ENCODE measurements at places on chromosomes 16 and 17.
A peak's percentile ranks its signal among the peaks of the same experiment; 100 is the strongest.

- DNase-seq: no peak
Observed at GRCh38 chr17:42519546-42520491, 16.2 kb upstream of the NAGLU start.

- DNase-seq: no peak
Observed at GRCh38 chr17:58517378-58517927, 3.0 kb upstream of the MTMR4 start.

DNA sequence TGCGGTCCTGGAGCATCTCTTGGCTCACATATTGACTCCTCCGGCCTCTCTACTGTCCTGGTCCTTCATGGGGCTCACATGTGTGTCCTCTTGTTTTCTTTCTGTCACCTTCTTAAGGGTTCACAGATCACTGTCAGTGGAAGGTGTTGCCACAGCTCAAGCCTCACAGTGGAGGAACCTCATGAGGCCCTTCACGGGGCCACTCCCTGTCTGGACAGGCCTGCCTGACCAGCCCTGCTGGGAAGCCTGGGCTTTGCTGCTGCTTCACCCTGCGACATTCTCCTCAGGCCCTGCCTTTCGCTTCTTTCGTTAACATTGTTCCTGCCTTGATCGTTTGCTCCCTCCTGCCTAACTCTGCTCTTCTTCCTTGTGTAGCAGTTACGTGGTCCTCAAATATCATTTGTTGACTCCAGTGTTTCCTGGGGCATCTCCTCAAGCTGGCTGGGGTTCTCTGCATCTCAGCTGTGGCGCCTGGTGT, 55.9 kb downstream of the WDR45B start:
- DNase-seq: no peak

- no peak for DNase-seq
Observed at GRCh38 chr17:14737984-14738651, 437.2 kb downstream of the HS3ST3B1 start.

DNA sequence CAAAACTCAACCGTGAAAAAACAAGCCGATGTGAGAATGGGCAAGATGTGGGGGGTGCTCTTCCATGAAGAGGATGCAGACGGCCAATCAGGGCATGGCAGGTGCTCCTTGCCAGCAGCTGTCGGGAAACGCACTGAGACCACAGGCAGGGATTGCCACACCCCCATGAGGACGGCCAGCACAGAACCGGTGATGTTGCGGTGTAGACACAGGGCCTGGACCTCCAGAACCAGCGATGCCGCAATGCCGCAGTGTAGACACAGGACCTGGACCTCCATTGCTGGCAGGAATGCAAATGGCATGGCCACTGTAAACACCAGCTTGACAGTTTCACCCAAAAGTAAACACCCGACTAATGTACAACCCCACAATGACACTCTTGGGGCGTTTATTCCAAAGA, 164.9 kb downstream of the BANP start:
- DNase-seq: no peak

- DNase-seq: no peak
Observed at GRCh38 chr17:45031231-45032173, 19.9 kb downstream of the DCAKD start.

DNA sequence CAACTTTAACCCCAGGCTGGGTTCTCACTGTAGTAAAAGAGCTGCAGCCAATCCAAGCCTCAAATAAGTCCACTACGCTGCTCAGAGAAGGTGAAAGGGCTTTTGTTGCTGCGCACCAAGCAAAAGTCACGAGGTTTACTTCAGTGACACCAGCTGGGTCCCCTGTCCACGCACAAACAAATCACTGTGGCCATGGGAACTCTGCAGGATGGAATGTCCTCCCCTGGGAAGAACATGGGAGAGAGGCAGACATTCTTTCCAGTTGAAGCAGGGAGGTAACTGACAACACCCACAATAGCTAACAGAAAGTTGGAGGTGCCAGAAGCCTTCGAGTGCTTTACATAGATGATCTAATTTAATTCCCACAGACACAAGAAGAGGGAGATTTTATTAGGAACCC, 181.9 kb downstream of the PMP22 start:
- DNase-seq: no peak

GRCh38 chr16:81767987-81768592, 11.0 kb upstream of the PLCG2 start:
- no peak for DNase-seq

- DNase-seq: no peak
Observed at GRCh38 chr17:48596000-48596734, 2.6 kb upstream of the HOXB5 start.

GRCh38 chr16:50390371-50390771, 21.6 kb upstream of the BRD7 start:
- no peak for DNase-seq

DNA sequence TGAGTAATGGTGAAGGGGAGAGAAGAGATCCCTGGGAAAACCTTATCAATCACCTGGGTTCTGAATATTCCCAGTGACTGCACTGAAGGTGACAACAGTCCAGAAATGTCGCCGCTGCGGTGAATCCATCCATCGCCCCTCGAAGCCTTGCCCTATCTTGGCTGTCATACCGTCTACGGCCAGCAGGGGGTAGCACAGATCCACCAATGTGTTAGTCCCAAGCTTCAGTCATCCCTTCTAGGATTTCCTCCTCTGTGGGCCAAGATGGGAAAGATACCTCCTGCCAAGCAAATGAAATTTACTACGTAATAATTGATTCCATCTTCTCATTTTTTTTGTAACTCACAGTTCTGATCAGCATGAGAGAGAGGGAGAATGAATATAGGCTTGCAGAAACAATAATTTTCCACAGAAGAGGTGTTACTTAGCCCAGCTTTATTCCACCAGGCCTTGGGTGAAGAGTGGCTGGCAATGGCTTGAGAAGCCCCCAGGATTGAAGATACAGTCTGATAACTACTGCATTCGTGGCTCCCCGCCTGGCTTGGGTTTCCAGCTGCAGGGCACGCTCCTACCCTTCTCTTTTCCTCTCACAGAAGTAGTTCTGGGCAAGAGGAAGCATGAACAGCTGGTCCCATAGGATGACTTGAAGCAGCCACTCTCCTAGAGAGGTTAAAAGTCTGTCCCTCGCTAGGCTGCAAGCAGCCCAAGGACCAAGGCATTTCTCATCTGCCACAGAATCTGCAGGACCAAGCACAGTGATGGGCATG, 2.6 kb upstream of the FMNL1 start:
- peak; percentile 89 for DNase-seq

DNA sequence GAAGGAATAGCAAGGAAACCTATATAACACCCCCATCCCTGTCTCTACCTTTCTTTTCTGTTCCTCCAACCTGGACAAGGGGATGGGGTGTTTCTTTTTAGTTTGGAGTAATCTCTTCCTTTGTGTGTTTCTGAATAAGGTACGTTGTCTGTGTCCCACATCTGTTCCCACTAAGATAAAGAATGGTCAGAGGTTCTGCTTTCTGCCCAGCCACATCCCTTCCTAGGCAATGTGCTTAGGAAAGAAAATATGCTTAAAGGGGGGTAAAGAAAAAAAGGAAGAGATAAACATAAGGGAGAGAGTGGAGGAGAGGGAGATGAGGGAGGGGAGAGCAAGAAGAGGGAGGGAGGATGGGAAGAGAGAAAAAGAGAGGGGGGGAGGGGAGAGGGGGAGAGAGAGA, 35.1 kb downstream of the SLC6A2 start:
- no peak for DNase-seq

DNA sequence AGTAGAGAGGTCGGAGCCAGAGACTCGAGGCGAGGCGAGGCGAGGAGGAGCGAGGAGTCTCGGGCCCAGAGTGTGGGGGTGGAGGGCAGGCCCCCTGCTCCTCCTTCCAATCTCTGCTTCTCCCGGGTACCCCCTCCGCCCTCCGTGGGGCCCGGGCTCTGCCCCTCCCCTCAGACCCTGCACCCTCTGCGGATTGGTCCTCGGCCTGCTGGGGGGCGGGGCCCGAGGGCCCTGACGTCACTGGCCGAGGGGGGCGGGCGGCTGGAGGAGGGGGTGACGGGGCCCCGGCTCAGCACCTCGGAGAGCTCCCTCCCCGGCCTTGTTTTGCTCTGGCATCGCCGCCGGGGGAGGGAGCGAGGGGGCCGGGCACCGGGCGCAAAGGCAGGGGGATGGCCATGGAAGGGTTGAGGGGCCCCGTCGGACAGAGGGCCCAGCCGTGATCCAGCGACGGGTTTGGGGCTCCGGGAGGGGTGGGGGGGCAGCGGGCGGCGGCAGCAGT, at the start of gene RUNDC3A:
Gene RUNDC3A (plus strand): TSS at position 282 of the 499 bp plus-strand sequence. CDS start 232 bp downstream, outside the sequence.
- peak; percentile 84 for DNase-seq

GRCh38 chr17:8847891-8848290, 19.6 kb downstream of the PIK3R6 start:
- no peak for DNase-seq

DNA sequence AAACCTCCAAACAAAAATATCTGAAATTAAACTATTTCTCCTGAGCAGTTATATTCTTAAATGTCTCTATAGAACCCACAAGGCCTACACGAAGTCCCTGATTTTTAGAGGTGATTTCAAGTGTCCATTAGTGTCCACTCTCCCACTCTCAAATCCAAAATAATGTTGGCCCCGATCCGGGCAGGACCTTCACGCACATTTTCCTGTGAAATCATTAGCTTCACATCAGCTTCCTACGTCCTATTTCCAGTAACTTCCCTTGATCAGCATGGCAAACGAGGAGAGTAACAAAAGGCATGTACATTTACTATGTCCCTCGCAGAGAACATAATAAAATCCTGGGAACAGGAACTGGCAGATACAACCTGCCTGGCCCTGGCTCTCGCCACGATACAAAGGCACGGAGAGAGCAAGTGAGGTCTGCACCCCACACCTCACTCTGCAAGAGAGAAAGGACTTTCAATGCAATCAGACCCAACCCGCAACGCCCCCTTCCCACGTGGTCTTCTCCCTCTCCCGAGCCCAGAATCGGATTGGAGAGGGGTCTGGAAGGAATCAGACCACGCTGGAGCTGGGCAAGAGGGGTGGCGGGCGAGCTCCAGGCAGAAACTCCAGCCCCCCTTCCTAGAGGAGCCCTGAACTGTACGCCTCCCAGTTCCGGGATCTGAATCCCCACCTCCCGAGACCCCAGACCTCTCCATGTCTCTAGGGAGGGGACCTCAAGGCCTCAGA, 17.5 kb upstream of the C17orf78 start:
- DNase-seq: peak; percentile 20

DNA sequence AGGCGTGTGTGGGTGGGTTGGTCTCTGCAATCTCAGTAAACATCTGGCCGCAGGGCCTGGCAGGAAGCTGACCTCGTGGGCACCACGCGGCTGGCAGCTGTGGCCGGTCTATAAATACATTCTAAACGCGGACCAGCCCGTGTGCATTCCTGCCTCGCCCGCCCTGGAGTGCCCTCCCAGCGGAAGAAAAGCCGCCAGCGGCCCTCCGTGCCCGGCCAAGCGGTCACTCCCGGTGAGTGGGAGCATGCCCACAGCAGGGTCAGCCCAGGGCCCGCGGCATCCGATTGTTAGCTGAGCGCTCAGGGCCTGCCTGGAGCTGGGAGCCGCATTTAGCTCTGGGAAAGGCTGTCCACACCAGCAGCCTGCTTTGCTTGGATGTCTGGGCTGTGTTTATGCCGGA, 10.3 kb downstream of the ZNF469 start:
- no peak for DNase-seq

All from stimulated activated CD4-positive, alpha-beta T cell treated with anti-CD3 and anti-CD28 coated beads, Interleukin-12 subunit alpha, Interleukin-12 subunit beta, amount 100 ng/mL, for 4 hours (primary cell).